NCI-H1930 (cell line): ENCODE measurements at places on chromosomes 1 and 21.

DNA sequence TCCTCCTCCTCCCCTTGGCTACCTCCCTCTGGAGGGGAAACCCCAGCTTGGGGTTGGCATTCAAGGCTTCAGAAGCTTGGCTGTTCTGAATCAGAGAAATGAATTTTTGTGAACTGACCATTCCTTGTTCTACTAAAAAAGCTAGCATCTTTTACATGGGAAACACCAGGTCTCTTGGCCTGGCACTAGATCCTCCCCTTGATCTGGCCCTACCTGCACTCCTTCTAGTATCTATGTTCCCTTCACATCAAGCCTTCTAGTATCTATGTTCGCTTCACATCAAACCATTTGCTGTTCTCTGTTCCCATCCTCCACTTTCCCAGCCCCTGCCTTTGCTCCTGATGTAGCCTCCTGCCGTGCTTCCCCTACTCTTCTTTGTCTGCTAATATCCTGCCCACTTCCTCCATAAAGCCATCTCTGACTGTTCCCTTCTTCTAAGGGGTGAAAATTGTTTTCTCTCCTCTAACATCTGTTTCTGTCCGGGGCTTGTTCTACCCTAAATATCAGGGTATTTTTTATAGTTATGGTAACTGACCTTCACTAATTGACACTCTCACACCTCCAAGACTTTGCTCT lies 25.8 kb downstream of the FAM151A start:
- DNase-seq: no peak

DNA sequence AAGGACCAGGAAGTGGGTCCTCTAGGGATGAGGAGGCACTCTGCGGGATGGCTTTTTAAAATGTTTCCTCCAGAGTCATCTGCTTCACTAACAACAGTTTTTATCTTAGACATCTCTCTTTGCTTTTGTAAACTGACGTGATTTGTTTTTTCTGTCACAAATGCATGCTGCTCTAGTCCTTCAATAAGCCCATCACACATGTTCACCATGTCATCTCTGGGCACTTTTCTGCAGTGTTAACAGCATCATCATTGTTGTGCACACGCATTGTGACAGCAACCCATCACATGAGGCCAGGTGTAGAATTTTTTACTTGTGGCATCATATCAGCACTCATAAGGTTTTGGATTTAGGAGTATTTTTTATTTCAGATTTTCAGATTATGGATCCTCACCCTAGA lies 12.5 kb downstream of the RGS2 start:
- no peak for DNase-seq

- no peak for DNase-seq
Observed at GRCh38 chr1:162018418-162018817, 5.3 kb downstream of the OLFML2B start.

GRCh38 chr1:92306020-92306419 lies 7.2 kb downstream of the RPAP2 start:
- no peak for DNase-seq

DNA sequence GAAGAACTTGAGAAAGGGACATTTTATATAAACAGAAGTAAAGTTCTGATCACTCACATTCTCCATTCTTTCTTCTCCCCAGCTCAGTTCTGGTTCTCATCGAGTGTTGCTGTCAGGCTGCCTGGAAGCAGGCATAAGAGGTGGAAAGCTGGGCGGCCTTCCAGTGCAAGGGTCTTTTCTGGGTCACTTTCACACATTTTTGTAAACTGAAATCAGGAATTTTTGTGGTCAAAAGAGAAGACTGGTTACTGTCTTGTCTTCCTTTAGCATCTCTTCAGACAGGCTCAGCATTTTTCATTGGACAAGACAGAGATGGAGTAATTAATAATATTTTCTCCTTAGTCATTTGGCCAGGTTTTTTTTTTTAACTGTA lies 93.7 kb downstream of the CTH start:
- DNase-seq: no peak

DNA sequence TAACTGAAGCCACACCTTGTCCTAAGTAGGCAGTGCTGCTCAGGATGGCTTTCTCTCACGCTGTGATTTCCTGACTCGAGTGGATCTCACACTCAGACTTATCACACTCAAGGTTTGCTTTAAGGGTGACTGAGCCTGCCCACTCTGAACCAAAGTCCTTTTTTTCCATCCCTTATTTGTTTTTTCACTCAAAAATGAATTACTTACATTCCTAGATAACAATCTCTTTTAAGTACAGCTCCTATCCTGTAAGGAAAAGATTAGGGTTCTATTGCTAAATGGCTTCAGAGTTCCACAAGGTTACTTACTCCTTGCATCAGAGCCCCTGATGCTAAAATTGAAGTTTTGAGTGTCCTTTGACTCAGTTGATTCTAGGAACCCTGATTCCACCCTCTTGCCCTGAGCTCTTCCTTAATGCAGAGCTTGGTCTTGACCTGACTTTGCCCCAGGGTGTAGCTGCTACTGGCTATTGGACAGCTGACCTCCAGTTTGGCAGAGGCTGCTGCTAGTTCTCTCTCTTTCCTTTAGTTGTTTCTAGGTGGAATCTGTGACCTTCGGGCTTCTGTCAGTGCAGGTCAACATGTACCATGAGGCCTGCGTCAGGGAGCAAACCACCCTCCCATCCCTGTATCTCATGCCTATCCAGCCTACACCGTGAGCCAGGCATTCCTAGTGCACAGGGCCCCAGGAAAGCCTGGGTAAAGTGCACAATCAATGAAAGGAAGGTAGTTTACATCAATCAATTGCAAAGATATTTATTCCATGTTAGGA lies 80.1 kb upstream of the CD55 start:
- DNase-seq: no peak

GRCh38 chr1:15345705-15346345 lies 63.9 kb upstream of the EFHD2 start:
- no peak for DNase-seq

DNA sequence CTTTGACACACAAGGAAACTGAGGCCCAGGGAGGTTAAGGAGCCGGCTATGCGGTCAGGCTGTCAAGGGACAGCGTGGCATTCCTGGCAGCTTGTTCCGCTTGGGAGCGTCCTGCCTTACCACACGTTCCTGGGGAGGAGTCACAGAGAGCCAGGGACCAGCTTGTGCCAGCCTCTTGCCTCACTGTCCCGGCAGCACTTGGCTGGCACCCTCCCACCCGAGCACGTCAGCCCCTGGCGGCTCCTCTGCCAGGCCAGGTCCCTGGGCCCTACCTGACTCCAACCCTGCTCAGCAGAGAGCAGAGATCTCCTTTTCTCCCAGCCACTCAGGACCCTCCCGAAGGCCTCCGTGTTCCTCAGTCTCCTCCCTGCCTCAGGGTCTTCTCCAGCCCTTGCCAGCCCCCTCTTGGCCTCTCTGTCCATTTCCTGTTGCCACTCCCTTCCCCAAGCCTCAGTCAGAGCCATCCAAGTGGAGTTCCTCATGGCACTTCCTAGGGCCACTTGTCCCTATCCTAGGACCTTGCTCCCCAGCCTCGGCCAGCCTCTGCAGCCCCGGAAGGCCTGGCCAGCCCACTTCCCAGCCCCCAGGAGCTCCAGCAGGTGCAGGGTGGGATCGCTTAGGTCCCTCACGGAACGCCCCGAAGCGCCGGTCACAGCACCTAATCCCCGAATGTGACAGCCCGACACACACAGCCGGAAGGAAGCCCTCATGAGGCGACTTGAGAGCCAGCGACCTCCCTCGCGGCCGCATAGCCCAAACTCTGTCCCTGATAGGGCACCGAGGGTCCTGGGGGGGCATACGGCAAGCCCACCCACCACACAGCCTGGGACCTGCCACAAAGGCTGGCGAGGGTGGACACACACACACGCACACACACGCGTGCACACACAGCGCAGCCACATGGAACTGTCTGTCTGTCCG lies 130.3 kb downstream of the CASZ1 start:
- DNase-seq: no peak

DNA sequence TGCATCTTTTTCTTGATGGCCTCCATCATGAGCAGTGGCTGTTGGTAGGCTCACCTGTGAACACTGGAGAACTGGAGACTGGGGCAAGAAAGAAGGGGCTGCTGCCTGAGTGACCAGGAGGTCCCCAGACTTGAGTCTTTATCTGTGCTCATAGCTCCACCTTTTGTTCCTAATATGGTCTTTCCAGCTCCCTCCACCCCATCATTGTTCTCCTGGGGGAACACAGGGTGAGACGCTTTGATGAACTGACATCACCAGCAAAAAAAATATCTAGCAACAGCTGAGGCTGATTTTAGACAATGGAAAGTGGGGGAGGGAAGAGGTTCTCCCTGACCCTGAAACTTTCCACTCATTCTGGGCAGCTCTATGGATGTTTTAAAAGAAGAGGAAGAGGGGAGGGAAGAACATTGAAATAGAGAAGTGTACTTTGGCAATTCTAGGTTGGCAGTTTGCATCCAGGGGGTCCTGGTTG lies at the start of gene TPM3:
Gene TPM3, minus strand, starts transcription at position 111 of the 472 bp plus-strand sequence. Its CDS starts 82 bp downstream, at position 29.
- DNase-seq: no peak

DNA sequence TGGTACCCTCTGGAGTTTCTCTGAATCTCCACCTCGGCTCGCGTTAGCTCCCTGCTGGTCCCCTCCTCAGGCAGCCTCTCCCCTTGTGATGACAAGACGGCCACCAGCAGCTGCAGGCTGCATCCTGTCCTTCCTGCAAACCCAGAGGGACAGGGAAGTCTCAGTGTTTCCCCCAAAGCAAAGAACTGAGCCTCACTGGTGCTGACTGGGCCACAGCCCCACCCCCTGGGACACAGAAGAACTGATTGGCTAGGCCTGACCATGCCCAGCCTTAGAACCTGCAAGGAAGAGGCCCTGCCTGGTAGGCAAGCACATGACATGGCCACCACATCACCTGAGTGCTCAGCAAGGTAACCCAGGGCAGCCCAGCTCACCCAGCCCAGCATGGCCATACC lies 34.6 kb downstream of the TMEM51 start:
- DNase-seq: no peak

DNA sequence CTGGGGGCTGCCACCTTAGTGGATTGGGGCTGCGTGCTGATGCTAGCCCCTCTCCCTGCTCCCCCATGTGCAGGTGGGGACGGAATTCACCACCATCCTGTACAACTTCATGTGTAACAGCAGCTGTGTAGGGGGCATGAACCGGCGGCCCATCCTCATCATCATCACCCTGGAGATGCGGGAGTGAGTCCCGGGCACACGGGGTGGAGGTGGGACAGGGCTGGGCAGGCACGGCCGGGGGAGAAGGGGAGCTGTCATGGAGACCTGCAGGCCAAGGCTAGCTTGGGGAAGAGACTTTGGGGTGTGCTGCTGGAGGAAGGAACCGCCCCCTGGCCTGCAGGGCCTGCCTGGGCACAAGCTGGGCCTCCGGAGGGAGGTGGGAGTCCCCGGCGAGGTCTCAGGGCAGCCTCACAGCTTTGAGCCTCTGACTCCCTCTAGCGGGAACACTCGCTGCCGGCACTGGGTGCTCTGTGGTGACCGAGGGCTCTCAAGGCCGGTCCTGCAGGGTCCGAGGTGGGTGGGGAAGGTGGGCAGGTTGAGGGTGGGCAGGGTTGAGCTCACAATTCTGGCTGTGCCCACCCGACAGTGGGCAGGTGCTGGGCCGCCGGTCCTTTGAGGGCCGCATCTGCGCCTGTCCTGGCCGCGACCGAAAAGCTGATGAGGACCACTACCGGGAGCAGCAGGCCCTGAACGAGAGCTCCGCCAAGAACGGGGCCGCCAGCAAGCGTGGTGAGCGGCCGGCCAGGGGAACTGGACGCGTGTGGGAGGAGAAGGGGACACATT lies 25.0 kb upstream of the CCDC27 start:
- DNase-seq: no peak

- DNase-seq: no peak
Observed at GRCh38 chr1:155125946-155126555, 1.6 kb upstream of the EFNA1 start.

DNA sequence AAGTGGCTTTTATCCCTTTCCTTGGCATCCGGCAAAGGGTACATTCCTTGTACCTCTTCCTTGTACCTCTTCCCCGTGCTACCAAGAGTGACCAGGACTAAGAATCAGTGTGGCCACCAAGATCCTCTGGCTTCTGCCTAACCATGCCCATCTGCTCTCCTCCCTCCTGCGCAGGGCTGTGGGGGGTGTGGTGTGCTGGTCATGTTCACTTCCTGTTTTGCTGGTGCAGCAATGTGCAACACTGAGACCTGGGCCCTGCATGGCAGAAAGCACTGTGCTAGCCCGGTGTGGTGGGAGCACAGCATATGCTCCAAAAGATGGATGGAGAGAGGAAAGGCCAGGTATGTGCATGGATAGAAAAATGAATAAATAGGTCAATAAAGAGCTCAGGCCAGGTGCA lies 33.3 kb upstream of the TENT5C start:
- no peak for DNase-seq

- no peak for DNase-seq
Observed at GRCh38 chr1:225577241-225577640, 75.7 kb downstream of the ENAH start.

- DNase-seq: no peak
Observed at GRCh38 chr1:226100436-226101391, 38.2 kb downstream of the H3-3A start.

DNA sequence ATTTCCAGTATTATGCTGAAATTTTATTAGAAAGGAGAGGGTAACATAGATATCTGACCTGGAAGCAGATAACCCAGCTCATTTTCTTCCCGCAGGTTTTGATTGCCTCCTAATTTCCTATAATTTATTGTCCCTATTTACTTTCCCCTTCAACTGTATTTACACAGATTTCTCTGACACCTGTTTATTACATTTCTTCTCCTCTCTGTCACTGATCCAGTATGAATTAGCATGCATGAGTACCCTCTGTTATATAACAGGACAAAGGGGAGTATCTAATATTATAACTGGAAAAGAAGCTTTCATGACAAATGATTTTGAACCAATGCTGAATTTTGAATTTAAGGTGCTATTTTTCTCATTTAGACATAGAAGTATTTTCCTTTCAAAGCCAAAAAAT lies 37.4 kb downstream of the DENND1B start:
- DNase-seq: peak; percentile 38

DNA sequence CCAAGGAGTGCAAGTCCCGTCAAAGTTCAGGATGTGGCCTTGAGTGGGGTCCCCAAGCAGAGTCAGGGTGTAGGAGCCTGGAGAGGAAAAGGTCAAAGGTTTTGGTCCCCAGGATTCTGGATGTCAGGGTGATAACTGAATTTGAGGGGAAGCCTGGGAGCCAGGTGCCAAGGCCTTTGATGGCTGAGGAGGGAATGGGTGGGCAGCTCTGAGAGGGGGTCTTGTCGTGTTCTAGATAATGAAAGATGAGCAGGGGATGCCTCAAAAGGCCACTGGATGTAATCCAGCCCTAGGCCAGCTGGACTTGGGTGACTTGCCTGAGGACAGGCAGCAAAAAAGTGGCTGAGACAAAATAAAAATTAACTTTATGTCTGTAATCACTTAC lies 27.5 kb upstream of the KCNA2 start:
- DNase-seq: no peak

- no peak for DNase-seq
Observed at GRCh38 chr21:28644762-28645161, 347.9 kb downstream of the LTN1 start.
